D721Med (cell line): ENCODE measurements at places on chromosomes 1 and 21.

GRCh38 chr1:93694039-93694438 lies 12.4 kb upstream of the BCAR3 start:
- DNase-seq, result no peak

DNA sequence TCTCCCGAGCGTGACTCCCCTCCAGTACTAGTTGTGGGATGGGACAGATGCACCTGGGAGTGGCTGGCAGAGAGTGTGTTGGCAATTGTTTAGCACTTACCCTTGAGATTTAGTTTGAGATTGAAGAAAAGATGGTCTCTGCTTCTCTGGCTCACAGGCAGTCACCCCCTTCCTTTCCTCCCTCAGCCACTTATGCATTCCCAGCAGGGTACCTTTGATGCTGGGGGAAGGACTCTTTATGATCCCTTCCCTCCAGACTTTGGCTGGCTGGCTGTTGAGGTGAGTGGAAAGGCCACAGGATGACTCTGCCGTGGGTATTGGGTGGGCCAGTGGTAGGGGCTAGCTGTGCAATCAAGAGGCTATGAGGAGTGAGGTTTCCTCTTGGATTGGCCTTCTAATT lies 236.8 kb downstream of the CAMTA1 start:
- no peak for DNase-seq

- no peak for DNase-seq
Observed at GRCh38 chr1:218930472-218931241, 243.0 kb upstream of the LYPLAL1 start.

DNA sequence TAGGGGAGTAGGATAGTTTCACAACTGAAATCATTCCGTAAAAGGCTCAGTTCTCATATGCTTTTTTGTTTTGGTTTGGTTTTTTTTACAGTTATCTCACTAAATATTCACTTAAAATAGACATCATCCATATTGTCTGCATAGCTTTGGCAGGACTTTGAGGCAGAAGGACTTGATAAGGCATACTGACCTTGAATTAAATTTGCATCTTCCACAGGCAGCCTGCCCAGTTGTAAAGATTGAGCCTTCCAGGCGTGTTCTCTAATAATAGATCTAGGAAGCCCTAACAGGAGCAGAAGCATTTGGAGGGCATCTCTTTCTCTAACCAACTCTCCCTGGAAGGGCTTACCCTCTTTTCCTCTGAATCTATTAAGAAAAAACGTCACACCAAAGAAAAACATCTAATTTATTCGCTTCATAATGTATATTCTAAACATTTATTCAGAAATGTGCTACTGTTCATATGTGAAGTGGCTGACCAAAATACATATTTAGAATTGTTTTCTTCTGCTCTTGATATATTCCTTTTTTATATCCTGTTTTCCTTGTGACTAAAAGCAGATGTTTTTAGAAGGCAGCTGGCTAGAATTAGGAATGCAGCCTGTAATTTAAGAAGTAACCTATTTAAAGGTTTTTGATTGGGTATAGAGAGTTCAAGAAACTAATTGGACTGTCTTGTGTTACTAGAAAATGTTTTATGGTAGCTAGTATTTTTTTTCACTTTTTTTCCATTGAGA lies 20.2 kb downstream of the DESI2 start:
- DNase-seq, result no peak

DNA sequence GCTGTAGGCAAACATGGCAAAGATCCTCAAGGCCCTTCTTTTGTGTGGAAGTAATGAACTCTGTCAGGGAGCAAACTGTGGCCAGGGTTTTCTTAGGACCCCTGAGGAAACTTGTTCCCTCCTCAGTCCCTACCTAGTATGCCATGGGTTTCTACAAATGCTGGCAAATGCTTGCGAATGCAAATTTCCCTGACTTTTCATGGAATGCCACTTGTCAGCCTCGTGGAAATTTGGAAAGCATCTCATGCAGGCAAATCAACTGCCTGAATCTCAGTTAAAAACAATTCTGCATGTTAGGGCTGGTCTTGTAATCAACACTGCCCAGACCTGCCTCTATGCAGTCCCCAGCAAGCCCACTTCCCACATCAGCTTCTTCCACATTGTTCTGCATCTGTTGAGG lies 334.9 kb upstream of the AJAP1 start:
- no peak for DNase-seq

DNA sequence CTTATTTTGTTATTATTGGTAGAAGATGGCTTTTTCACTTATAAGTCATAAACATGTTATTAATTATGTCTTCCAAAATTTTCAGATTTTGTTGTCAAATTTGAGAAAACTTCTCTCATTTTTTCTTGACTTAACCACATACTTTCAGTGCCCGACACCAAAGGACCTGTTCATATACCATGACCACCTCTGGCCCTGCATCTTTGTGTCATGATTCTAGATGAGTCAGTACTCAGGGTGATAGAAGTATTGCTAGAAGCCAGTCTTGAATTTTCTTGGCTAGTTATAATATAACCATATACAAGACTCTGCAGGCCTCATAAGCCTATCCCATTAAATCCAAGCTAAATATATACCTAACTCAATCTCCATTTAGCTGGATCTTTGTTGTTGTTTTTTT lies 35.4 kb upstream of the DPH5 start:
- DNase-seq, result no peak

DNA sequence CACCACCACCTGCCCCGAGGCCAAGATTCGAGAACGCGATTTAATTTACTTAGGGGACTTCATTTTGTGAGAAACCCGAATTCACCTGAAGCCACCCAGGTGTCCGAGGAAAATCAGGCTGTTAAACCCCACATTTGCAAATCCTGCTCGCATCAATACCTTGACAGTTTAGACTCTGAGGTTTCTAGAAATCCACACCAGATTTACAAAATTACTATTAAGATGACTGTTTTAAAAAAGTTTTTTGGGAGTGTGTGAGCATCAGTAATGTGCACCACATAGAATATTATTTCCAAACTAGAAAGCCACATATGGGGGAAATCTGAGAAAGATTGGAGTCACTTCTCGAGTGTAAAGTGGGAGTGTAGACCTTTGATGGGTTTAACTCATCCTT lies 685 bp downstream of the RIMKLA start:
- DNase-seq, result no peak

DNA sequence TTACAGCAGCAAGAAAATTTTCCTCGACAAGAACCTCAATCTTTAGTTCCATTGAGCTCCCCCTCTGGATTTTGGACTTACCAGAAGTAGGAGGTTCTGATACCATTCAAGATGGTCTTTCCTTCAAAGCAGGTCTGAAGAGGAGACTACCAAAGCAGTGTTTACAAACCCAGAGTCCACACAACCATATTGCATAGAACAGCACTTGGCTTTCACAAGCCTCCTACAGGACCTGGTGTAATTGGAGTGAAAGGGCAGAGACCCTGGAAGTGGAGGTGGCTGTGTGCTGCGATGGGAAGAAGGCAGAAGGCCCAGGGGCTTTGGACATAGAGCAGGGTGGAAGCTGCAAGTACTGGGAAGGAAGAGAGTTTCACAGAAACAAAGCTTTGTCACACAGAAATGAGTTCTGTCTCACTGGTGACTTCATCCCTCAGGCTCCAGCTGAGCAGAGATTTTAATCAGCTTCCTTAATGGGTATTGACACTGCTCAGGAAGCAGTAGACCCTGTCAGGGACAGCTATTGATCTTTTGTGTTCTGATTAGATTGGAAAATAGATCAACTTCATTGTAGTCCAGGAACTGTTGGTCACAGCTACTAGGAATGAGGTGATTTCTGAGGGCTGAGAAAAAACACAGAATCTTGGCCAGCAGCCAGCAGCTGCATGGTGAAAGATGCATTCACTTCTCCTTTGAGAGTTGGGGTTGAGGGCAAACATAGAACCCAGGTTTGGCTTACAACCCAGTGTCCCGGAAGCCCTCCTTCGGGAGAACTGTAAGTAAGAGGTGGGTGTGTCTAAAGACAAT lies 124.0 kb downstream of the SYT2 start:
- no peak for DNase-seq

DNA sequence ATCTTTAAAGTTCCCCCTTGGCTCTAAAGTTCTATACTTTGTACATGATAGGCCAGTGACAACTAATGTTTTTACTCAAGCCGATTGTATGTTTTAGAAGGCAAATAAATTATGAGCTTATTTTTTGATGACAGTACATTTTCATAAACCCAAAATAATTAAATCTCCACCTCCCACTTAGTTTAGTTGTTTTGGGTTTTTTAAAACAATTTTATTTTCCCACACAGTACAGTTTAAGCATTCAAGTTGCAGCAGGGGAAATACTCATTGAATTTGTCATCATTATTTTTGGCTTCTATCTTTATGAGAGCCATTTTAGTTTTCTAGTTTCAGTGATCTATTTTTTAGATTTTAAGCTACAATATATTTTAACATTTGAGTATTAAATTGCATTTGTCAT lies 93.6 kb downstream of the OLFML2B start:
- DNase-seq, result no peak

GRCh38 chr1:154931940-154932487 lies 4.5 kb downstream of the PMVK start:
- DNase-seq, result no peak

- DNase-seq, result peak; percentile 63
Observed at GRCh38 chr1:244835276-244836134, at the start of gene COX20. Gene COX20 (plus strand): TSS chr1:244835658. CDS start chr1:244835715, 57 bp downstream.

DNA sequence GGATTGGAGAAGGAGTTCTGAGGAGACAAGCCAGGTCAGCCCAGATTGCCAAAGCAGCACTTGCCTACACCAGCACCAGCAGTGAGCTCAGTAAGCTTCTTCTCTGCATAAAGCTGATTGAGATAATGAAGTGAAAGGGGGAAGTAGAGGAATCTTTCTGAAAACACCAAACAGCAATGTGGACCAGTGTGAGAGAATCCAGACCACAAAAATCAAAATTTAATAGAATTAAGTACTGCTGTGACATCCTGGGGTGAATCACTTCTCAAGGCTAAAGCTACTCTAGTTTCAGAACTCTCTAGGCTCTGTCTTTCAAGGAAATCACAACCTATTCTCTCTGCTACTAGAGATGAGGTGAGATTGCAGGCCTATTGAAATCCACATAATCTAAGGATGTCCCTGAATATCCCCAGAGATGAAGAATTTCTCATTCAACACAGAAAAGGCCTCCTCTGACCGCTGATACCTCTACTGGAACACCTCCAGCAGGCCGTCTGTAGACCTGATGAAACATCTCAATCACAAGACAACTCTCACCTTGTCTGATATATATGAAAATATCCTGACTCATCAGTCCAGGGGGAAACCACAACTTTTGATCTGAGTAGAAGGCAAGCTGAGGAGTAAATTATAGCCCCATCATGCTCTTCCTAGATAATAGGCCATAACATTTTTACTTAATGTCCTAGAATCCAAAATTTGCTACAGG lies at the start of gene FCRL4:
Gene FCRL4 (minus strand): TSS at position 127 of the 709 bp plus-strand sequence. CDS start 141 bp downstream, outside the sequence.
- DNase-seq, result no peak

DNA sequence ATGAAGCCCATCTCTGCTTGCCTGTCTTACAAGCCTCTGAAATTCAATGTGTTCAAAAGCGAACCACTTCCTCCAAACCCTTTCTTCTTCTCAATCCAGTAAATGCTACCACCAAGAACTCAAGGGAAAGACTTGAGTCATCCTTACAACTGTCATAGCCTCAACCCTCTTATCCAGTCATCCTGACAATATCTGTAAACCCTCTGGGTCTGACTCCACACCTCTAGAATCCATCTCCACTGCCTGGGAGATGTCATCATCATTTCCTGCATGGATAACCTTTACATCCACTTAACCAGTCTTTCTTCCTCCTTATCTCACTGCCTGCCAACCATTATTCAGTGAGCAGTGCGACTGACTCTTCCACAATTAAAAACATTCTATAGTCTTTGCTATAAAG lies 441.1 kb downstream of the SETD4 start:
- DNase-seq, result no peak

DNA sequence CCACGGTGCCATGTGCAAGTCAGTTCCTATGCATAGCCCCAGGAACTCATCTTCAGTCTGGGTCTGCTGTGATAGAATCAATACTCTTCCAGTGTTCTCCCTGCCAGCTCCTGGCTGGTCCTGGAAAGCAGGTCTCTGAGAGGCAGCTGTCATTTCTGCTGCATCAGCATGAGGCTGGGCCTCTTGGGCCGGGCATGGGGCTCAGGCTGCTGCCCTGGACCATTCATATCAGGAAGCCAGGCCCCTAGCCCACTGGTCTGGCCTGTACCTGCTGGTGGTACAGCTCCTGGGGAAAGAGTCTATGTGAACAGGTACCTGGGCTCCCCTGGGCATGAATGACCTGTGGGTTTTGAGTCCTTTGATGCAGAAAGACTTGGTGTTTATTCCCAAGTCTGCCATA lies 173.6 kb upstream of the CSF3R start:
- DNase-seq, result no peak

GRCh38 chr1:221040691-221041285 lies 161.5 kb downstream of the HLX start:
- DNase-seq, result no peak

DNA sequence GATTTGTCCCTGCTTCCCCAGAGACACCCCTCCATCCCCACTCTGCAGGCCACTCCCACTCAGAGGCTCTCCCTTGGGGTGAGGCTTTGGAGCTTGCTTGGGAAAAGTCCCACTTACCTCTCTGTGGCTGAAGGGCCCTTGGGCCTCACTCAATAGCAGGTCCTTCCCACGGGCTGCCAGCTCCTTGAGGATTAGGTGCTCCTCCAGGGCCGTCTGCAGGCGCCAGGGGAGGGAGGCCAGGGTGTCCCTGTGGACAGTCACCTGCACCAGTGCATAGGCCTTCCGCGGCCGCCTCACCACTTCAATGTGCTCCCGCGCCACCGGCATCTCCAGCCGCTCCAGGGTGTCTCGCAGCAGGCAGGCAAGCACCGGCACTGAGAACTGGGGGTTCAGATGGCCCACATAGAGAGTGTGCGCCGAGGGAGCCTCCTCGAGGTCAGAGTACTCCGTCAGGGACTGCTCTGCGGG lies 1.4 kb downstream of the SLFNL1 start:
- no peak for DNase-seq

DNA sequence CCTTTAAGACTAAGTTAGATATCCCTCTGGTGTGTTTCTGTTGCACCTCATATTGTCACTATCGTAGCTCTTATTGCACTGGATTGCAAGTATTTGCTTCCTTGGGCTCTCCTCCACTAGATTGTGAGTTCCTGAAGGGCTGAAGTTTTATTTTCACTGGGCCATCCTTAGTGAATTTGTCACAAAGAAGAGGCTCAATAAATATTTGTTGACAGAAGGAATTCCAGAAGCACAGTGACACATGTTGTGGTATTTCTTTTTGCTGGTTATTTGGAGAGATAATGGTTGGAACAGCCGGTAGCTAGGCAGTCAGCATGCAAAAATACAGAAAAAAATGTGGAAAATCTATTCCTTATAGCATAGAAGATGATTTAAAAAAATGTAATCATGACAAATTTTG lies 129.9 kb upstream of the ZRANB2 start:
- DNase-seq, result no peak

- DNase-seq, result peak; percentile 37
Observed at GRCh38 chr21:31873275-31873695, 465 bp downstream of the HUNK start.

- DNase-seq, result no peak
Observed at GRCh38 chr1:9321480-9321849, 28.8 kb downstream of the SPSB1 start.
